Activated CD4-positive, alpha-beta memory T cell treated with anti-CD3 and anti-CD28 coated beads, Interleukin-2, amount 10 ng/mL, durations not matched to agents 7 days and 5 days (primary cell): ENCODE measurements at places on chromosomes 4 and X. TPM values are rescaled to one million over a fixed set of nuclear protein-coding genes. Genes with fewer than 3 reads are reported as not detected.

TMA16 gene
- 30.3 TPM for total RNA-seq

PLAC8 gene
- 183 TPM for total RNA-seq

SMARCA5 gene
- 53.3 TPM for total RNA-seq

FOXR2 gene
- not detected for total RNA-seq
